ENCODE measurements at places on chromosomes 6 and 20. TPM values are rescaled to one million over a fixed set of nuclear protein-coding genes. Genes with fewer than 3 reads are reported as not detected.

The LIN28B gene
- total RNA-seq, result not detected

The MTO1 gene
- 17.9 TPM for total RNA-seq

The PLEKHG1 gene
- total RNA-seq, result 9.4 TPM

The FGD2 gene
- total RNA-seq, result 39.3 TPM

The LY6G6D gene
- 21.2 TPM for total RNA-seq

The TBXT gene
- not detected for total RNA-seq

The TM9SF4 gene
- total RNA-seq, result 24.0 TPM

The NNAT gene
- total RNA-seq, result 88.9 TPM

The ZNF334 gene
- 5.7 TPM for total RNA-seq

The GNRH2 gene
- total RNA-seq, result not detected

The EEF1A2 gene
- total RNA-seq, result 12.7 TPM

The FOXP4 gene
- 4.1 TPM for total RNA-seq

The C6orf15 gene
- total RNA-seq, result not detected

The NEU1 gene
- 33.5 TPM for total RNA-seq

The LY6G5B gene
- total RNA-seq, result 2.8 TPM

The STX11 gene
- total RNA-seq, result 3.4 TPM

The MLN gene
- total RNA-seq, result not detected

The PROKR2 gene
- total RNA-seq, result not detected

The SNHG17 gene
- 18.1 TPM for total RNA-seq

The CARMIL1 gene
- 8.2 TPM for total RNA-seq

The EMILIN3 gene
- 0.66 TPM for total RNA-seq

The LPIN3 gene
- total RNA-seq, result 32.1 TPM

The GABRR1 gene
- total RNA-seq, result not detected

The RAET1G gene
- total RNA-seq, result not detected

The SMIM28 gene
- total RNA-seq, result 5.3 TPM

The SNAI1 gene
- 1.1 TPM for total RNA-seq

The MUC22 gene
- not detected for total RNA-seq

The HTR1B gene
- total RNA-seq, result not detected

The VSX1 gene
- not detected for total RNA-seq

The C6orf132 gene
- total RNA-seq, result 0.33 TPM

The ARFGAP1 gene
- 37.1 TPM for total RNA-seq

The HAO1 gene
- not detected for total RNA-seq

The SLC16A10 gene
- total RNA-seq, result 0.83 TPM

All from sigmoid colon (tissue), 7 donors.